Fibroblast of skin of scalp (primary cell): ENCODE measurements at places on chromosomes 16 and 17.

- no peak for DNase-seq
Measured at GRCh38 chr17:62763891-62764600, 44.1 kb downstream of the MARCHF10 start.

- DNase-seq = no peak
Measured at GRCh38 chr16:65041667-65042066, 80.2 kb downstream of the CDH11 start.

DNA sequence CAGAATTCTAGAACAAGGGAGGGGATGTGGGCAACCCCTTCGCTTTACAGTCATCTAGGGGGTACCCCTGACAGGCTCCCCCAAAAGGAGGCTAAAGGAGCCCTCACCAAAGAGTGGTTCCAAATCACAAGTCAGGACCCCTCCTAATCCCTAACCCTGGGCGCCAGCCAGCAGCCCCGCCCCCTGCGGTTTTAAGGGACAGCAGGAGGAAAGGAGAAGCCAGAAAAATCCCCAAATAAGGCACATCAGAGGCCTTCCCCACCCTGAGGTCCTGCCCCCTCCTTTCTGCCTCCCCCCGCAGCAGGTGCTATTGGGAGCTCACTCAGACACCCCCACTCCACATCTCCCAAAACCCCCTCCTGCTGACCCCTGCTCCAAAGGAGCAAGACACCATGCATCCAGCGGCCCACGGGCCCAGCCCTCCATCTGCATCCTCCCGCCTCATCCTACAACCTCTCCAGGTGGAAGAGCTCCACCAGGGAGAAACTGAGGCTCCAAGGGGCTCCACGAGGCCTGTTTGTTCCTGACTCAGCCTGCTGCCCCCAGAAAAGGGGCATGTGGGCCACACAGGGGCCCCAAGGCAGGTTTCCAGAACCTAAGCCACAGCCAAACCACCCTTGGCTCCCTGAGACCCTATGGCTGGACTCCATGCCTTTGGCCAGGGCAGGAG, 93.5 kb downstream of the GOSR1 start:
- DNase-seq = no peak

GRCh38 chr17:51709694-51710633, 448.6 kb downstream of the CA10 start:
- no peak for DNase-seq

- DNase-seq = peak; percentile 60
Measured at GRCh38 chr17:35612924-35613521, 25.9 kb downstream of the AP2B1 start.

GRCh38 chr16:68287276-68288251, 23.2 kb downstream of the SLC7A6OS start:
- peak; percentile 57 for DNase-seq

DNA sequence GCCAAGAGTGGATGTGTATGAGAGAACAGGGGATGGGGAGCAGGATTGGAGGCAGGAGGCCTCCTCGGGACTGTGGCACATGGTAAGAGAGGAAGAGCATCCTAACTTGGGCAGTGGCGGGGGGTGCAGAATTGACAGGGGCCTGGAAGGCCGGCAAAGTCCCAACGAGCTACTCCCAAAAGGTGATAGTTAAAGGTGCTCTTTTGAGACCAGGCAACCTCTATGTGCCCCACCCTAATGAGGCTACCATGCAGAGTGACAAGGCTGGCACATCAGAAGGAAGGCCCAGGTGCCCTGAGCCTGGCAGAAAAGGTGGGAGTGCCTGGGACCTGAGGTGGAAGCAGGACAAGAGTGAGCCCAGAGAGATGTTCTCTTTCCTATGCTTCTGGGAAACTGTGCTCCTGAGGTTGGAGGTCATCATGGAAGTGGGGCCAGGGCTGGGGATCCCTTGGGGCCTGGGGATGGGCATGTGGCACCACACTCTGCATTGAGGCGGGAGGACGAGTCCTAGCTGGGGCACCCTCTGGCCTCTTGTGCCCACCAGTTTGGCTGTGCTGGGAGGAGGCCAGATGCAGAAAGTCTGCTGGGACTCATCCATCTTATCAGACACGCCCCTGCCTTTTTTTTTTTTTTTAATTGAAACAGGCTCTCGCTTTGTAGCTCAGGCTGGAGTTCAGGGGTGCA, 5.9 kb downstream of the RAB11FIP4 start:
- DNase-seq = no peak

DNA sequence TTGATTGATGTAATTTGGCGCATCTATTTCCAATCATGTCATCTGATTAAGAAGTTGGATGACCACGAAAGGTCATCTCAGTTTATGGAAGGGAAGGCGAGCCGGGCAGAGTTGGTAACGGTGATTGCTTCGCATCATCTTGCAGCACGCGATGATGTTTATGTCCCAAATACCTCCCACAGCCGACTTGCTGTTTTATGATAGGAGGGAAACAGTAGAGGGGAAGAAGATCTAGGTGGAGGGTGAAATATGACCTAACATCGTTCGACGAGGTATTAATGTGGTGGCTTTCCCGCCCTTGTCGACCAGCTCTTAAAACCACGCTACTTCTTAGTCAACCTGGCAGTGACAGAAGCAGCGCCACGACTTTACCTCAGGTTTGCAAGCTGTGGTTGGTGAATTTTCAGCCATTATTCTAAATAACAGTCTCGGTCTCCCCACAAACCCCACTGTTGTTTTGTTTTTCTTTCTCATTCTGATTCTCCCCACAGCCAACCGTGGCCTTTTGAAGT, 805 bp upstream of the TANC2 start:
- no peak for DNase-seq

DNA sequence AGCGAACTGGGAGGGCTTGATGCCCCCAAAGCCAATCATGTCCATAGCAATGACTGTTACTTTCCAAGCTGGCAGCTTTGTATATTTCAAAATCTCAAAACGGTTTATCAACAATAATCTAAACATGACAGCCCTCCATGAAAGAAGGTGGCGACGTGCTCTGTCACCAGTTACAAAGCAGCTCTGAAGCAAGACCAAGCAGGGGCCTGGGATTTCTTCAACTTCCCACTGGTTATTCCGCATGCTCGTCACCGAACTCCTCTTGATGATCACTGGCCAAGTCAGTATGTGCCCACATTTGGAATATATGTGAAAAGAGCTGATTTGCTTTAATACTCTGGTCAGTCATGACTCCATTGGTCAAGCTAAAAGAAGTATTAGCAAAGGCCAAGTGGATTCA, 175.6 kb downstream of the VPS53 start:
- no peak for DNase-seq

DNA sequence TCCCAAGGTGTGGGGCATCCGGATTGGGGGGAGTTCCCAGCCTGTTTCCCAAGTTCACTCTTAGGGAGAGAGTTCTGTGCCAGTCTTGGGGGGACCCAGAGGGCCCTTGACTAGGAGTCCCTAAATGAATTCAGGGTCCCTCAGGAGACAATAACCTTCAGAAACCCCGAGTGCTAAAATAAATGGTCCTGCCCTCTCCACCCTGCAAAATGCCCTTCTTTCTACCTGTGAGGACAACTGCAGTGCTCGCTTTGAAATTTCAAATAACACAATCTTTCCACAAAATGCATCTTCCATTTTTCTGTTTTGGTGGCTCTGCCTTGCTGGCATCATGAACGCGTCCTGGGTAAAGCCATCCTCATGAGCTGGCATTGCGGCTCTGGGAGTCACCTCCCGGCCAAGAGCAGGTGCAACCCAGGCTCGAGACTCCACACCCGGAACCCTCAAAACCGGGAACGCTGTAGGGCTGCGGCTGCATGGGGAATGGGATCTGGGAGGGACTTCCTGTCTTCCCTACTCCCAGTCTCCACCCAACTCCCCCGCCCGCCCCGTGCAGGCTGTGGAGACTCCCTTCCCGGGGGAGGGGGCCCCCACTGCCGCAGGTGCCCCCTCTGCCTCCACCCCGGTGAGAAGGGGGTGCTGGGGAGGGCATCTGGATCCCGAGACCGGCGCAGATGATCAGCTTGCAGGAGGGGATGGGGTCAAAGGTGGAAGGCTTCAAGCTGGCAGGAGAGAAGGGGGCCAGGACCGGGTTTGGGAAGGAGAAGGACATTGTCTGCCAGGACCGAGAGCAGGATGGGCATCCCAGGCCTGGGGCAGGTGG, at the start of gene ZNF205:
TSS of gene ZNF205 (plus strand) at position 529 of the 823 bp plus-strand sequence. CDS start 845 bp downstream, outside the sequence.
- DNase-seq = peak; percentile 76

- no peak for DNase-seq
Measured at GRCh38 chr16:12296991-12297390, 320.5 kb downstream of the SNX29 start.

GRCh38 chr17:44981221-44981968, 13.3 kb upstream of the C1QL1 start:
- DNase-seq = no peak

- DNase-seq = peak; percentile 41
Measured at GRCh38 chr16:4360538-4361021, 9.5 kb upstream of the PAM16 start.

- no peak for DNase-seq
Measured at GRCh38 chr16:89522287-89522686, 14.1 kb downstream of the SPG7 start.

- DNase-seq = no peak
Measured at GRCh38 chr16:82524976-82525375, 101.8 kb upstream of the CDH13 start.

GRCh38 chr17:31198026-31198425, 99.0 kb downstream of the OMG start:
- DNase-seq = peak; percentile 32

- DNase-seq = no peak
Measured at GRCh38 chr16:57950382-57950781, 20.5 kb downstream of the CNGB1 start.

DNA sequence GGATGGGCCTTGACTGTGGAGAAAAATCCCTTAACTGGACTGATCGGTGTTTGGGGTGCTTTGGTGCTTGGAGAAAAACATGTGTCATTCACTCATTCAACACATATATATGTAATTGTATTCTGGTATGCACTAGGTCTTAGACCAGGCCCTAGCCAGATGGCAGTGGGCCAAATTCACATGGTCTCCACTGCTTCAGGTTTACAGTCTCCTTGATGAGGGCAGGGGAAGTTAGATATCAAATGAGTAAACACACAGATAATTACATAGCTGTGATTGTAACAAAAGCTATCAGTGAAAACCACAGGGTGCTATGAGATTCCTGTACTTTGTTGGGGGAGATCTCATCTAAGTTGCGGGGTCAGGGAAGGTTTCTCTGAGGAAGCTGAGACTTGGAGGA, 78.8 kb downstream of the WWP2 start:
- DNase-seq = no peak

DNA sequence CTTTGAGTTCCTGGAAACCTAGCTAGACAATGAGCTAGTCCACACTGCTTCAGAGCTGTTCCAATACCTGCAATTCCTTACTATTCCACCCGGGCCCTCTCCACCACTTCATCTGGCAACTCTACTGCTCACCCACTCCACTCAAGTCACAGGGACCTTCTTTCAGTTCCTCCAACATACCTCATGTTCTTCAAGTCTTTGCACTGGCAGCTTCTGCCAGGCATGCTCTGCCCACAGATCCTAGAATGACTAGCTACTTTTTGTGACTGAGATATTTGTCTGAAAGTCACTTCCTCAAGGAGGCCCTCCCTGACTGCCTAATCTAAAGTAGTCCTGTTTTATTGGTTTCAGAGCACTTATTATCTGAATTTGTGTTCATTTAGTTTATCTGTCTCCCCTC, 86.4 kb downstream of the TEX14 start:
- no peak for DNase-seq

DNA sequence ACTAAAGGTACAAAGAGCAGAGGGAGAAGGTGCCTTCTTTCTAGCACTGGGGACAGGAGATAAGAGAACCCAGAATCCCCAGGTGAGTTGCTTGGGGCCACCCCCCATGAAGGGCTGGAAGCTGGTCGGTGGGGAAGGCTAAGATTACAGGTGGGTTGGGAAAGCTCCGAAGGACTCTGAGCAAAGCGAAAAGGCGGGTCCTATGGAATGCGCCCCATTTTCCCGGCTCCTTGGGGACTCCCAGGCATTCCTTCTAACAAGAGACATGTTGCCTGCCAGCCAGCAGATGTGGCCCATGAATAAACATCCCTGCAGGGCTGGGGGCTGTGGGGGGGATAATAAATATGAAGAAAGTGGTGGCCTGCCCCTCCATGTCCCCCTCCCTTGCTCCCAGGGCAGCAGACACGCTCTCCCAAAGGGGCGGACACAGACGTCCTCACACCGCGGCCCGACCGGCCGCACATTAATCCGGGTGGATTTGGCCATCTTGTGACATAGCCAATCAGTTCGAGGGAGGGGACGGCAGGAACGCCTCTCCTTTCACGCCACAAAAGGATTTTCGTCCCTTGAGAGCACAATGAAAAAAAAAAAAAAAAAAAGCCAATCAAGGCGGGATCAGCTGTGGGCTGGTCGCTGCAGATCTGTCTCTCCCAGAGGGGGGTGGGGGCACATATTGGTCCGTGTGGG, 98.5 kb downstream of the SOX9 start:
- no peak for DNase-seq

DNA sequence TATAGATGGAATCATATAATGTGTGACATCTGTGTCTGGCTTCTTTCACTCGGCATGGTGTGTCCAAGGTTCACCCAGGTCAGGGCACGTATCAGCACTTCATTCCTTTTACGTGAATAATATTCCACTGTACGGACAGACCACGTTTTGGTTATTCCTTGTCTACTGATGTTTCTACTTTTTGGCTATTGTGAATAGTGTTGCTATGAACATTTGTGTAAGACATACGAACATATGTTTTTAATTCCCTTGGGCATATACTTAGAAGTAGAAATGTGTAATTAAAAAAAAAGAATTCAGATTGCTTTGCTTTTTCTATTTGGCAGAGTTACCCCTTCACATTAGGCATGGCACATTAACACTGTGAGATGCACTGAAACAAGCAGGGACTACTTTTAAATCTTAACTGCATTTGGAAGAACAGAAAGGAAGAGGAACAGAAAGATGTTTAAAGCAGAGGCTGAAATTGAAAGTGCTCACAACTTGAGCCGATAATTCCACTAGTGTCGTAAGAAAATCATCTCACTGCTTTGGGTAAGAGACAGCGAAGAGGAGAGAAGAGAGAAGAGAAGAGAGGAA, 105.3 kb downstream of the VPS53 start:
- DNase-seq = peak; percentile 57

- no peak for DNase-seq
Measured at GRCh38 chr17:50373705-50374104, 676 bp downstream of the EME1 start.

GRCh38 chr16:85641776-85642176, 28.7 kb downstream of the GSE1 start:
- peak; percentile 13 for DNase-seq

GRCh38 chr16:12815361-12815760, 11.7 kb upstream of the CPPED1 start:
- no peak for DNase-seq

GRCh38 chr16:50502616-50503011, 45.6 kb upstream of the NKD1 start:
- DNase-seq = no peak

- no peak for DNase-seq
Measured at GRCh38 chr17:81701288-81702071, 1.7 kb upstream of the MRPL12 start.

GRCh38 chr16:85372627-85373372, 240.3 kb upstream of the GSE1 start:
- peak; percentile 76 for DNase-seq

GRCh38 chr17:82267575-82268379, 5.7 kb downstream of the CSNK1D start:
- DNase-seq = peak; percentile 90

- no peak for DNase-seq
Measured at GRCh38 chr16:54977211-54977610, 46.5 kb downstream of the IRX5 start.
